Hippocampal formation (tissue), 2 donors: ENCODE measurements at places on chromosomes 12 and 14.

- DNase-seq, result no peak
Observed at GRCh38 chr14:97025722-97026121, 228.5 kb downstream of the VRK1 start.

GRCh38 chr12:31702047-31702446, 26.8 kb downstream of the AMN1 start:
- no peak for DNase-seq

DNA sequence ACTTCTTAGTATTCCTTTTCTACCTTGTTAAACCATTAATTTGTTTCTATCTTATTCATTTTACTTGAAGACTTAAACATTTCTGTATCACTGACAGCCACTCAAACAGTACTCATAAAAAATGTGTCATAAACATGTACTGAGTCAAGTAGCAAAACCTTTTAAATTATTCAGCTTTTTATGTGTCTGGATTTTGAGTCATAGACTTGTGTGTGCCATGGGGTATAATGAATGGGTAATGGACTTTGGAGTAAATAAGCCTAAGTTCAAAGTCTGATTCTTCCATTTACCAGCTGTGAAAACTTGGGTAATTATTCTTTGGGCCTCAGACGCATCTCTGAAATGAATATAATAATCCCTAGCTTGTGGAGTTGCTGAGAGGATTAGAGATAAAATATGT, 199.0 kb downstream of the RAD51B start:
- DNase-seq, result no peak

GRCh38 chr14:81127785-81128184, 93.0 kb downstream of the GTF2A1 start:
- DNase-seq, result no peak
